ENCODE measurements at places on chromosomes 1 and 21.

DNA sequence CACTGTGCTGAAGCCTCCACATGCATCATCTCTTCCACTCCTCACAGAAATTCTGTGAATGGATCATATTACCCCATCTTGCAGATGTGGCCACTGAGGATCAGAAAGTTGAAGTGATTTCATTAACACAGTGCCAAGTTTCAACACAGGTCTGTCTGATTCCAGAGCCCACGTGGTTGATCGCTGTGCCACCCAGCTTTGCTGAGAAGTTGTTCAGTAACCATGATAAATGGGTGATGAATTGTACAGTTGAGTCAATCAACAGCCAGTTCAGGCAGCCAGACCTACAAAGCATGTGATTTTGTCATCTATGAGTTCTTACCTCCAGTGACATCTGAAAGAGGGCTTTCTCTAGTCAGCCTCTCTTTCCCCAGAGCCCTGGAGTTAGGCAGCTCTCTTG is 61.8 kb upstream of the GRHL3 start:
- no peak for DNase-seq

GRCh38 chr1:201634261-201634660 is 95.3 kb downstream of the NAV1 start:
- DNase-seq, result no peak

DNA sequence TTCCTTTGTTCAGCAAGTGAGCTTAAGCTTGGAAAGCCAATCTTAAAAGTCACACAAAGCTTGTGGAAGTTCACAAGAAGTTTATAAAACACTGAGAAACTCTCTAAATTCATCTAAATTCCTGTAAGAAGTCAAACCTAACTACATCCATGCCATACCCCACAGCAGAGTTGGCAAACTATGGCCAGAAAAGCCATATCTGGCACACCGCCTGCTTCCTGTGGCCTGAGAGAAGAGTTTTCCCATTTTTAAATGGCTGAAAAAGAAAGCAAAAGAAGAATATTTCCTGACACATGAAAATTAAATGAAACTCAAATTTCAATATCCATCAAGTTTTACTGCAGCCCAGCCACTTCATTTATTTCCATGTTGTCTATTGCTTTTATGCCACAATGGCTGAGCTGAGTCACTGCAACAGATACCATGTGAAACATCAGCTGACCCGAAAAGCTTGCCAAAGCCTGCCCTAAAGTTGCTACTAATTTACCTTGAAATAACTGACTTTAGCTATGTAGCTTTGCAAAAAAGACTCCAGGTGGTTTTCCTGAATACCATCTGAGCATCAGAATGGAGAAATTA is 237.1 kb downstream of the SLC45A1 start:
- no peak for DNase-seq

DNA sequence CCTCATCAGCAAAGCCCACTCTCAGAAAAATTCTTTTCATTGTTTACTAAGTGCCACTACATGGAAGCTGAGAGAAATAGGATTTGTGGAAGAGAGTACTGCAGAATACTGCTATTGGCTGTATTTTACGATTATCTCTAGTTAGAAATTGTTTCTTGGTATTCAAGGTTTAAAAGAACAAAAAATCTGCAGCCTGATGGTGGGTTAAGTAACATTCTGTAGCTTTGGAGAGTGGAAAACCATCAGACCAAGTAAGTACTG is 27.3 kb downstream of the PTTG1IP start:
- DNase-seq, result no peak

GRCh38 chr1:33277488-33278084 is 21.3 kb downstream of the ZNF362 start:
- DNase-seq, result no peak

- DNase-seq, result no peak
Measured at GRCh38 chr1:230189824-230190223, 122.8 kb downstream of the GALNT2 start.

GRCh38 chr1:233668725-233669294 is 54.9 kb downstream of the KCNK1 start:
- DNase-seq, result no peak

GRCh38 chr1:91650764-91651163 is 150.1 kb downstream of the CDC7 start:
- no peak for DNase-seq

GRCh38 chr1:70477090-70477489 is 66.0 kb downstream of the CTH start:
- no peak for DNase-seq

DNA sequence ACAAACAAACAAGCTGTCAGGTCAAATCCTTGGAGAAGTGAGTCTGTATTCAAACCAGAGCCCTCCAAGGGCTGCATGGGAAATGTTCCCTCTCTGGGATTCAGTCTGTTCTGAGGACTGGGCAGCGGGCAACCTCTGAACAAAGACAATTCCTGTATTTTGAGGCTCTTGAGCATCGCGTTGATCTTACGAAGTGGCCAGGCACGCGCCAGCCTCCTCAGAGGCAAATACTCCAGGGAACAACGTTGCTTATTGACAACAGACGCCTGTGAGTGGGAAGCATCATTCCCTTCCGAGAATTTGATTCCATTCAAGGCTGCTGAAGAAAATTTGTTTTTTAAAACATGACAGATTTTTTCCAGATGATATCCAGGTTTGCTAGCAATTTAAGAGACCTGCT is 20.0 kb upstream of the TACSTD2 start:
- DNase-seq, result no peak

DNA sequence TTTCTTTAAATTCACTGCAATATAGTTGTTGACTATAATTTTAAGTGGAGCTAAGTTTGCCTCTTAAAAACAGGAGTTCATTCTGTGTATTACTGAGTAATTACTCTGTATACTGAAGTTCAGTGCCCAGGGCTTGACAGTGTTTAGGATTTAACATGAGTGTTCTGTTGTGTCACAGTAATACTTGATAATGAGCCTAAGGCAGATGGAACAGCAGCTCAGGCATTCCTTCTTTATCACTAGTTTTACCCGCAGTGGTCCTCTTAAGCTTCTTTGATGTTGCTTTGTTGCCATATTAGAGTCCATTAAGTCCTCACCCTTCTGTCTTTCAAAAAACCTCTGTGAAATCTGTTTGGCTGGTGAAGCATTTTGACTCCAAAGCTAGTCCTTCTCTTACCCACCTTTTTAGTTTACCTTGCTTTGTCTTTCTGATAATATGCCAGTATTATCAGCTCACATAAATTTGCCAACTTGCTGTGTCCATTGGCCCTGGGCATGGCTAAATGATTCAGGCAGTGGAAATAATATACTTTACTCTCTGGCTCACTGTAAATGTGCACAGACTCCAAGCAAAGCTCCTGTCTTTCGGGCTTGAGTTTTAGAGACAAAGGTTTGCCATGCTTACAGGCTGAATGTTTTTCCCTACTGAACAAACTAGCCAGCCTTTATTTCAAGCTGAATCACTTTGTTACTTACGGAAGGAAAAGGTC is 17.7 kb downstream of the HIPK1 start:
- no peak for DNase-seq

GRCh38 chr1:167617153-167618147 is 12.6 kb upstream of the RCSD1 start:
- no peak for DNase-seq

- no peak for DNase-seq
Measured at GRCh38 chr1:110961902-110962301, 1.8 kb downstream of the LRIF1 start.

GRCh38 chr1:94617134-94617805 is 75.7 kb upstream of the F3 start:
- DNase-seq, result no peak

- DNase-seq, result no peak
Measured at GRCh38 chr1:245105042-245105441, 49.7 kb upstream of the KIF26B start.

- no peak for DNase-seq
Measured at GRCh38 chr1:203492748-203493130, 1.2 kb upstream of the OPTC start.

Measured in activated CD8-positive, alpha-beta memory T cell treated with anti-CD3 and anti-CD28 coated beads for 1 hour (primary cell).